NCI-H774 (cell line): ENCODE measurements at places on chromosomes 13 and 19.

- DNase-seq: no peak
These were observed 784 bp downstream of the PIBF1 start for GRCh38 chr13:72782717-72783116.

DNA sequence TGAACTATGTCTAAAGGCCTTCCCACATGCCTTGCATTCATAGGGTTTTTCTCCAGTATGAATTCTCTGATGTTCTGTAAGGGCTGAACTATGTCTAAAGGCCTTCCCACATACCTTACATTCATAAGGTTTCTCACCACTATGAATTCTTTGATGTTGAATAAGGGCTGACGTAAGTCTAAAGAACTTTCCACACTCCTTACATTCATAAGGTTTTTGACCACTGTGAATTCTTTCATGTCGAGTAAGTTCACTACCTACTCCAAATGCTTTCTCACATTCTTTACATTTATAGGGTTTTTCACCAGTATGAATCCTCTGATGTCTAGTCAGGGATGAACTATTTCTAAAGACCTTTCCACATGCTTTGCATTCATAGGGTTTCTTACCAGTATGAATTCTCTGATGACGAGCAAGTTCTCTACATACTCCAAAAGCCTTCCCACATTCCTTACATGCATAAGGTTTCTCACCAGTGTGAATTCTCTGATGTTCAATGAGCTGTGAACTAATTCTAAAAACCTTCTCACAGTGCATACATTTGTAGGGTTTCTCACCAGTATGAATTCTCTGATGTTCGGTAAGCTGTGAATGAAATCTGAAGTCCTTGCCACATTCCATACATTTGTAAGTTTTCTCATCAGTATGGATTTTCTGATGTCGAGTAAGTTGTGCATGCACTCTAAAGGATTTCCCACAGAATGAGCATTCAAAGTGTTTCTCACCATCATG lies 19.1 kb upstream of the ZNF260 start:
- no peak for DNase-seq

- DNase-seq: no peak
These were observed 344.0 kb downstream of the DACH1 start for GRCh38 chr13:71522941-71523526.

DNA sequence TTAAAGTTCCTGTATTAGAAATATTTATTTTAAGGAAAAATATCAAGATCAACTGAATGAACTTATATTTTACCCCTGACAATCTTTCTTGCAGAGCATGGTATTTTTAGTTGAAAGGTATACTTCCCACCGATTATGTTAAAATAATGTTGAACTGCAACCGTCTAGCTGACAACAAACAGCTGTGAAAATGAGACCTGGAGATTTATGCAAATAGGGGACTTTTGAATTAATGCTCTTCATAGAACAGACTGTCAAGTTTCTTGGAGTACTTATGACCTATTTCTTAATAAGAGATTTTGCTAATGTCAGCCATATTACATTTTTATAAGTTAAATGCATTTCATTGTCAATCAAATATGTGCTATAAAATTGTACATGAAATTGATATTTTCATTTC lies 210.9 kb downstream of the NALCN start:
- no peak for DNase-seq

DNA sequence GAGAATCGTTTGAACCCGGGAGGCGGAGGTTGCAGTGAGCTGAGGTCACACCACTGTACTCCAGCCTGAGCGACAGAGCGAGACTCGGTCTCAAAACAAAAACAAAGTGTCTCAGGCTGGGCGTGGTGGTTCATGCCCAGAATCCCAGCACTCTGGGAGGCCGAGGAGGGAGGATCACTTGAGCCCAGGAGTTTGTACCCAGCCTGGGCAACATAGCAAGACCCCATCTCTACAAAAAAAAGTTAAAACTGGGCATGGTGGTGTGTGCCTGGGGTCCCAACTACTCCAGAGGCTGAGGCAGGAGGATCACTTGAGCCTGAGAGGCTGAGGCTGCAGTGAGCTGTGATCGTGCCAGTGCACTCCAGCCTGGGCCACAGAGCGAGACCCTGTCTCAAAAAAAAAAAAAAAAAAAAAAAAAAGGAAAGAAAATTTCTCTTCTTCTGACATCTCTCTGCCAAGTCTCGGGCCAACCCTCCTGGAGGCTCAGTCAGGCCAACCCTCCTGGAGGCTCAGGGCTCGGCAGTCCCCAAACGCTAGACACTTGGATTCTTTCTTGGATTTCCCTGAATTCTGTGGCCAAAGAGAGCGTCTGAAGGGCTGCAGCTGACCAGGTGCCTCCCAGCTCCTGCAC lies 26.3 kb downstream of the ARID3A start:
- no peak for DNase-seq

- no peak for DNase-seq
These were observed 2020.1 kb upstream of the PCDH20 start for GRCh38 chr13:63435667-63436324.

DNA sequence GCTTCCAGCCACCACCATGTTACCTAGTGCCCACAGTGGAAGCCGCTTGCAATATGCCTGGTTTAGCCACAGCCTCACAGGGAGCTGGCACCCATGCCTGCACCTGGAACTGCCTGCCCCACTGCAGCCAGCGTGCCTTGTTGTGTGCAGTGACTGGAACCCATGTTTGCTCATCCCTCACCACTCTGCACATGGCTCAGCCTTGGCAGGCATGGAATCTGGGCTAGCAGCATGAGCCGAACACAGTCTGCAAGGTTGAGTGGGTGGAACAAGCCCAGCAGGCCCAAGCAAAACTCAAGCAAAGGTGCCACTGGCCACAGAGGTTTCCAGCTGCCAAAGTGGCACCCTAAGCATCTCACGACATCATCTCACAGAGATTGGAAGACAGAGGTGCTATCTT lies 269.5 kb downstream of the PCDH20 start:
- no peak for DNase-seq

DNA sequence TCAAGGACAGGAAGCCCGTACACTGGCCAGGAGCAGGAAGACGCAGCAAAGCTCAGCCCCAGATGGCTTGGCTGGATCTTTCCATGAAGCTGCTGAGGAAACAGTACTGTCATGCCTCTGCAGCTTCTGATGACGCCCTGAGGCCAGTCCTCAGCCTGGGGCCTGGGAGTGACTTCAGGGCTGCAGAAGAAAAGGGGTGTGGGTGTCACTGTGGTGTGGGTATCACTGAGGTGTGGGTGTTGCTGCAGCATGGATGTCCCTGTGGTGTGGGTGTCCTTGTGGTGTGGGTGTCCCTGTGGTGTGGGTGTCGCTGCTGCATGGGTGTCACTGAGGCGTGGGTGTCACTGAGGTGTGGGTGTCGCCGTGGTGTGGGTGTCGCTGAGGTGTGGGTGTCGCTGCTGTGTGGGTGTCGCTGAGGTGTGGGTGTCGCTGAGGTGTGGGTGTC lies 12.0 kb upstream of the GAS6 start:
- DNase-seq: no peak

- DNase-seq: no peak
These were observed 441.5 kb upstream of the SPRY2 start for GRCh38 chr13:80782441-80782840.

DNA sequence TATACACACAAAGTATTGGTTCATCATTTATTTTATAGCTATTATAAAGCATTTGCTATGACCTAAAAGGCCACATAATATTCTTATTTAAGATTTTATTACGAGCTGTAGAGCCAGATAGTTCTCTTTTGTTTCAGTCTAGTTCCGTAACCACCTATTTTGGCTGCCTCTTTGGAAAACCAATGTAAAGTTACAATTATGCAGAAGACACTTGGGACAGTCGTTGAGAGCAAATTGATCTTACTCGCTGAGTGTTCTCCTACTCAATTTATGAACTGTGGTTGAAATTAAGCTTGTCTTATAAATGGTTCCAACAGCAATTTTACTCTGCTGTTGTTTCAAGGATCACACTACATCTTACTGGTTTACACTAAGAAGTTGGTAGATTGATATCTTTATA lies 122.3 kb downstream of the SLC7A1 start:
- no peak for DNase-seq

- DNase-seq: no peak
These were observed 41.6 kb downstream of the RFX2 start for GRCh38 chr19:6068711-6069110.

- no peak for DNase-seq
These were observed 12.9 kb downstream of the CFD start for GRCh38 chr19:872266-872951.

DNA sequence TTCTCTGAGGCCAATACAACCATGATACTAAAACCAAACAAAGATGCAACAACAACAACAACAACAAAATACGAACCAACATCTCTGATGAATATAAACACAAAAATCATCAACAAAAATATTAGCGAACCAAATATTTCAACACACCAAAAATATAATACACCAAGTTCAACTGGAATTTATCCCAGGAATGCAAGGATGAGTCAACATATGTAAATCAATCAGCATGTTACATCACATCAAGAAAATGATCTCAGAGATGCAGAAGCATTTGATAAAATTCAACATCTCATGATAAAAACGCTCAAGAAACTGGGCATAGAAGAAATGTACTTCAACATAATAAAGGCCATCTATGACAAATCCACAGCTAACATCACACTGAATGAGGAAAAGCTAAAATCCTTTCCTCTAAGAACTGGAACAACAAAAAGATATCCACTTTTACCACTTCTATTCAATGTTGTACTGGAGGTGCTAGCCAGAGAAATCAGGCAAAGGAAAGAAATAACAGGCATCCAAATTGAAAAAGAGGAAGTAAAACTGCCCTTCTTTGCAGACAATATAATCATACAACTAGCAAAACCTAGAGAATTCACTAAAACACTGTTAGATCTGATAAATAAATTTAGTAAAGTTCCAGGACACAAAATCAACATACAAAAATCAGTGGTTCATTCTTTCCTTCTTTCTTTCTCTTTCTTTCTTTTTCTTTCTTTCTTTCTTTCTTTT lies 2448.7 kb upstream of the PCDH20 start:
- no peak for DNase-seq

- DNase-seq: no peak
These were observed at the start of gene CEACAM16 for GRCh38 chr19:44698492-44699201. CEACAM16 (plus strand) TSS chr19:44699151; CDS start chr19:44701457, 2,306 bp downstream.

GRCh38 chr13:51000061-51000460 lies 90.5 kb downstream of the RNASEH2B start:
- DNase-seq: no peak

- DNase-seq: no peak
These were observed 33.7 kb downstream of the EEF1AKMT1 start for GRCh38 chr13:20740021-20740420.

DNA sequence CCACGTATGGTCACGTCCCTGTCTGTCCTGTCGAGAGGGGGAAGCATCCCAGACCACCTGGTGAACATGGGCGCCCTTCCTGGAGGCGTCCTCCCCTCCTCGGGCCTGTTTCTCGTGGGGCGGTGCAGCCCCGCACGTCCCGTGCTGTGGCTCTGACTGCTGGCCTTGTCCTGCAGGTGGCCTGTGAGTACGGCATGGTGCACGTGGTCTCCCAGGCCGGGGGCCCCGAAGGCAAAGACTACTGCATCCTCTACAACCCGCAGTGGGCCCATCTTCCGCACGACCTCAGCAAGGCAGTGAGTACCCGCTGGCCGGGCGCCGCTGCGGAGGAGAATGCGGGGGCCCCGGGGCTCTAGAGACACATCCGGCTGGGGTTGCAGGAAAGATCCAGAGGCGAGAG lies 5.9 kb downstream of the SPPL2B start:
- DNase-seq: no peak

- no peak for DNase-seq
These were observed 92.7 kb downstream of the COL4A2 start for GRCh38 chr13:110399801-110400200.

GRCh38 chr13:23279321-23279720 lies 98.5 kb downstream of the SGCG start:
- DNase-seq: no peak

GRCh38 chr19:1780272-1780958 lies 27.1 kb downstream of the ONECUT3 start:
- DNase-seq: no peak

GRCh38 chr13:60679928-60680694 lies 283.1 kb downstream of the TDRD3 start:
- no peak for DNase-seq
